ENCODE measurements at places on chromosomes 2 and 18.
A peak's percentile ranks its signal among the peaks of the same experiment; 100 is the strongest.

DNA sequence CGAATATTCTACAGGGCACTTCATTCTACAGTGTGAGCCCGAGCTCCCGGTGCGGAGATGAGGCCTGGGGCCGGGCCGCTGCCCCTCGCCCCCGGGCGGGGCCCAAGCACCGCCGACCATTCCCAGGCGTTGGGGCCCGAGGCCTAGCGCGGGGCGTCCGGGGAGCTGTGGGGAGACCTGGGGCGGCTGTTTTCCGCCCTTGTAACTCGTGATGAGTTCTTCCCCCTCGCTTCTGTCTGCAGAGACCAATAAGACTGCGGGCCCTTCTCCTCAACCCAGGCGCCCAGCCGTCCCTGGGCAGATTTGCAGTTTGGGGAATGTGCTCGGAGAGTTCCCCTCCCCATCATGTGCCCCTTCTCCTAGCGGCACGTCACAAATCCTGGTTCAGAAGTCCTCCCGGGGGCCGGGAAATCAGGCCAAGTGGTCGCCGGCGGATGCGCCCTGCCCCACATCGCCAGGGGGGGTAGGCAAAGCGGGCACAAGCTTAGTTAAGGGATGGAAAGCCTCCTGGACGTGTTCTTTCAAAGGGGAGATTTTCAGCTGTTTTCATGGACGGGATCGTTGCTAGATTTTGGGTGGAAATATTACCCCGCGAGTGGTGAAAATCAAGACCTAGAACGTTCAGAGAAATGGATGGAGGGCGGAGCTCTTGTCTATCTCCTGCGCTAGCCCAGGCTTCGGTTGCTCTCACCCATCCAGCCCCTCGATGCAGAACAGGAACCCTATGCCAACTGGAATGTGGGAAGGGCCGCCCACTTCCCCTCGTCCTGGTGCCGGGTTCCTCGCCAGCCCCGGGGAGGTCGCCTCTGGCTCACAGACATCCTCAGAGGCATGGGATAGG lies 18.8 kb upstream of the HAAO start:
- DNase-seq = peak; percentile 60

DNA sequence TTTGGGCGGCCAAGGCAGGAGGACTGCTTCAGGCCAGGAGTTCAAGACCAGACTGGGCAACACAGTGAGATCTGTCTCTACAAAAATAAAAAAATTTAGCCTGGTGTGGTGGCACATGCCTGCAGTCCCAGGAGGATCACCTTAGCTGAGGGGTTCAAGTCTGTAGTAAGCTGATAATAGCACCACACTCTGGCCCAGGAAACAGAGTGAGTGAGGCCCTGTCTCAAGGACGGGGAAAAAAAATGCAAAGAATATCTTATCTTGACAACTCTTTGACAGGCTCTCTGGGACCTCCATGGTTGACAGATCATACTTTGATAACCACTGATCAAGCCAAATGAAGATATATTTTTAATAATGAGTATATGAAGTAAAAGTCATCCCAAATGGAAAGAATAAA lies 22.7 kb downstream of the USP34 start:
- no peak for DNase-seq

DNA sequence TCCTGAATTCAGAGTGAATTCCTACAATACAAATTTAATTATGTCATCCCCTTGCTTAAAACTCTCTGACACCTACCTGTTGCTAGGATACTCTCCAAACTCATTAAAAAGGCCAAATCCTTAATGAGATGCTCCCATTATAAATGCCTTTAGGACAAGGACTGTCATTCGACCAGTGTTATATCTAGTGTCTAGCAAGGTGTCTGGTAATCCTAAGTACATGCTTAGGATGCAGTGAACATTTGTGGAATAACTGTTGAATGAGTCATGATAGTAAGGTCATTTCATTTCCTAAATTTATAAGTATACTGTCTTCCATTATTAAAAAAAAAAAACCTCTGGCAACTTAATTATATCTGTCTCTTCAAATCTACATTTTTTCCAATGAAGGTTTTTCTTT lies 588.9 kb upstream of the NRXN1 start:
- DNase-seq = no peak

GRCh38 chr2:62292190-62292589 lies 96.3 kb downstream of the B3GNT2 start:
- DNase-seq = no peak

- no peak for DNase-seq
Measured at GRCh38 chr2:37456479-37456878, 112.0 kb downstream of the QPCT start.

DNA sequence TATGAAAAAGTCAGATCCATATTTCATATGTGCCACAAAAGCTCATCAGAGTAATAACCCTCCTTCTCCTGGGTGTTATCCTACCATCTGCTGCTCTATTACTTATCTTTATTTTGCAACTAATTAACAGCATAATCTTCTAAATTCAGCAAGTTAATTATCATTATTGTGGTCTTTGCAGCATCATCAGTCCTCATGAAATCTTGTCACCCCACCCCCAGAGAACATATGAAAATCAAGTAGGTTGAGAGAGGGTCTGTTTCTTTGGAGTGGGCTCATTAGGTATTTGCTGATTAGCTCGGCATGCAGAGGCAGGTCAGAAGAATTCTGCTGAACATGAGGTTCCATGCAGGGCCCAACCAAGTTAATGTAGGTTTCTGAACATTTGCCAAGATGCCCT lies 64.8 kb downstream of the ATF2 start:
- peak; percentile 40 for DNase-seq

GRCh38 chr2:31269087-31269486 lies 35.1 kb downstream of the EHD3 start:
- no peak for DNase-seq

DNA sequence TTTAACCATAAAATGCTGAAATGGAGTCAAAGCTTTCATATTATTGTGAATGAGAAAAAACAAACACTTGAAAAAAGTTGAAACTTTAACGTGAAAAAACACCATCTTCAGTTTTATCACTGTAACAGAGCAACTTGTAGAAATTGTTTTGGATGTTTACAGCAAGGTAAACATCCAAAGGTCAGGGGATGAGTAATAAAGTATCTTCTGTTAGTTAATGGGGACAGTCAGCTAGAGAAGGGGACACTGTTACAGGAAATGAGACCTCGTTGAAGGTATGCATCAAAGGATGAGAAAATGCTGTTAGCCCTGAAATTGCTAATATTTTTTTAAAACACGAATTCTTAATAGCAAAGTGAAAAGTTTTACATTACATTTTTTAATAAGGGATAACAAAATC lies 2.9 kb downstream of the RHBDD1 start:
- DNase-seq = no peak

GRCh38 chr2:121473512-121473911 lies 57.2 kb upstream of the RNU4ATAC start:
- DNase-seq = no peak

DNA sequence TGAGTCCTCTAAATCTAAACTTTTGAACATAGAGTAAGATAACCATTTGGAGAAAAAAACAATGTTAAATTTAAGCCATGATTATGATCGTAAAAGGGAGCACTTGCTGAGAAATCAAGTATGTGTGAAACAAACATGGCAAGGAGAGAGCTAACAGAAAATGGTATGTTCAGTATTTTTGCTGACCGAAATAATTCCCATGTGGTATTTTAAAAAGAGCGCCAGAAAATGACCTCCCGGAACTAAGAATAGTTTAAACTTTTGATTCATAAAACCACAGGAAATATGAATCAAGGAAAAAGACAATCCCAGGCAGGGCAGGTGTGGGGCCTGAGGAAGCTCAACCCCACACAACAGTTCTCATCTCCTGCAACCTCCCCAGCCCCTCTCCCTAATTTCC lies 74.2 kb downstream of the DOCK10 start:
- DNase-seq = no peak

DNA sequence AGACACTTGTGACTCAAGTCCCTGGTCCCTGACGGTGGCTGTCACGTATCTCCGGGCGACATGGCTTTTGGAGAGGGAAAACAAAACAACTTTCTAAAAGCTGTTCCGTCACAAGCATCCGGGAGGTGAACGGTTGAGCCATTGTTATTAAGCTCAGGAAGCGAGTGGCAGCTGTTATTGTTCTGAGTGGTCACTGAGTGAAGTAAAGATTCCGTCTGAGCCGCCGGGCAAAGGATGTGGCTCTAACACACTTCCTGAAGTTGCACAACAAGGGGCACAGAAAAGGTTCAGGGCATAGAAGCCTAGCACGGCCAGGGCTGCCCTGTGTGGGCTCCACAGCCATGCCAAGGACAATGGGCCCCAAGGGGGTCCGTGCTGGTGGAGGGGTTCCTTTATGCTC lies 24.3 kb downstream of the INPP5D start:
- DNase-seq = no peak

- DNase-seq = no peak
Measured at GRCh38 chr18:933082-933481, 28.4 kb downstream of the ADCYAP1 start.

DNA sequence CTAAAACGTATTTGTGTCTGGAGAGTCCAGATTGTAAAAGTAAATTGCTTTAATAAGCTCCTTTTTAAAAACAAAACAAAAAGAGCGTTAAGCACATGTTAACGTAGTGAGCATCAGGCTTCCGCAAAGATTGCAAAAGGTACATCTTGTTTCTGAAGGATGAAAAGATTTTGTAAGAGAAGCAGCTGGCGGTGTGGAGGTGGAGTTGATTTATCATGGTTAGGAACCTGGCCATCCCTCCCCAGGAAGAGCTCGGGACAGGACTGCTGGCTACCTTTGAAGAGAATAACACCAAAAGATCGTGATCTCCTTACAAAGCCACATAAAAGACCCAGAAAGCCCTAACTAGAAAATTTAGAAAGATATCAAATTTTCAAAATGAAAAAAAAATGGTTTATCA lies 132.2 kb downstream of the DNER start:
- DNase-seq = no peak

GRCh38 chr2:154640000-154640399 lies 58.5 kb upstream of the KCNJ3 start:
- DNase-seq = no peak

DNA sequence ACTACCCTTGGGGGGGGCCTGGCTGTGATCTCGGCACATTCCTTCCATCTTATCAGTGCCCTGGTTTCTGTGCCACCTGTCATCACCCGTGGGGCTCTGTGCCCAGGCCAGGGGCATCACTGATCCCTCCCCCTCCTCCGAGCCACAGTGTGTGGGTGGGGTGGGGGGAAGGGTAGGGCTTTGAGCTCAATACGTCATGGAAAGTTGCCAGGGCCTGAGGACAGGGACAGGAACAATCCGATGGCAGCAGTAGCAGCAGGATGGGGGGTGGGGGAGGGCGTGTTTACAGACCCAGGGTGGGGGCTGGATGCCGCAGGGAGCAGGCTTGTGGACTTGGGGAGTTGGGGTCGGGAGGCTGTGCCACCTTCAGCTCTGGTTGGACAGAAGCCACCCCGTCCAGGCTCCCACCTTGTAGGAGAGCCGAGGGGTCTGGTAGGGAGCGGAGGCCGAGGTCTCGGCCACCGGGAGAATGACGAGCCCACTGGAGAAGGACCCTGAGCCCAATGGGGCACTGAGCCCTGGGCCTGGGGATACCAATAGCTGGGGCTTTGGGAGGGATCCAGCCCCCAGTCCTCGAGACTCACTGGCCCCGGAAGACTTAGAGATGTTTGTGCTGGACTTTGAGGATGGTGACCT lies 3.5 kb downstream of the SLC4A3 start:
- DNase-seq = no peak

DNA sequence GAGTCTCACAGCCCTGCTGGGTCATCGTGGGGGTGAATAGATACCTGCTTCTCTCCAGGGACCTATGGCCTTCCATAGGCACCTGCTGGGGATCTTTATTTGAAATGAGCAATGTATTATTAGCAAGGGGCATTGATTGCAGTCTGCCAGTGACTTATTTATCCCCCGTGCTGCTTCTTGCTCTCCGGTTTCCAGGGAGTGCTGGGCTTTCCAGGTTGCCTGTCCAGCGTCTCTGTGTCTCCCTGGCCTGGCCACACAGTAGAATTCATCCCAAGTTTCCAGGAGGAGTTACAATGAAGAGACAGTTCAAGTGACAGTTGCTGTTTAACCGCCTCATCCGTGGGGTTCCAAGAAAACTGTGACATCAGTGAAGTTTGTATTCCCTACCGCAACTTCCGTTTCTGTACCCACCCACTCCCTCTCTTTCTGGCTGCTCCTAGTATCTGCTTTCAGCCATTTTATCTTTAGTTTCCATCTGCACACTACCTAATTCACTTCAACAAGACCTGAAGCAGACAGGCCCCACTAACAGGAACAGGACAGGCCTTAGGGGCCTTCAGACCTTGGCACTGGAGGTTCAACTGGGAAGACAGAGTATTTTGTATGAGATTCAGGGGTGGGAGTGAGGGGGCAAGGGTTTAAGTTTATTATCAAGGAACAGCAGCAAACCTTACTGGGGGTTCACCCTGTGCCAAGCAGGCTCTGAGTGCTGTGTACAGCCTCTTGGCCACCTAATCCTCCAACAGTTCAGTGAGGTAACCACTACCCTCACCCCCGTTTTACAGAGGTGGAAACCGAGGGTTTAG lies 134.8 kb downstream of the PRKCE start:
- DNase-seq = no peak

DNA sequence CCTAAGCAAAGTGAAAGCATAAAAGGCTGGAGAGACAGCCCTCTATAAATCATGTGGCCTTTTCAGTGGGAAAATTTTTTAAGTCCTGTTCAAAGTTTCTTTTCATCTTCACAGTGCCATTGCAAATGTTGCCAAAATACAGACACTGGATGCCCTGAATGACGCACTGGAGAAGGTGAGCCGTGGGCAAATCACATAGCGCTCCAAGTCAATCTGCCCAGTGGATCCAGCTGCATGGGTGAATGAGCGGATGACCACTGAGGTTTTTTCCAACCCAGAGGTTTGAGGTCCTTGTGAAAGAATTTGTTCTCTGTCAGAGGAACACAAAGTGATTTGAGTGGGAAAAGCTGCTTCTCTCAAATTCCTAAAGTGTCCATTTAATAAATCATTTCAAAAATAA lies 11.8 kb downstream of the DAPL1 start:
- no peak for DNase-seq

DNA sequence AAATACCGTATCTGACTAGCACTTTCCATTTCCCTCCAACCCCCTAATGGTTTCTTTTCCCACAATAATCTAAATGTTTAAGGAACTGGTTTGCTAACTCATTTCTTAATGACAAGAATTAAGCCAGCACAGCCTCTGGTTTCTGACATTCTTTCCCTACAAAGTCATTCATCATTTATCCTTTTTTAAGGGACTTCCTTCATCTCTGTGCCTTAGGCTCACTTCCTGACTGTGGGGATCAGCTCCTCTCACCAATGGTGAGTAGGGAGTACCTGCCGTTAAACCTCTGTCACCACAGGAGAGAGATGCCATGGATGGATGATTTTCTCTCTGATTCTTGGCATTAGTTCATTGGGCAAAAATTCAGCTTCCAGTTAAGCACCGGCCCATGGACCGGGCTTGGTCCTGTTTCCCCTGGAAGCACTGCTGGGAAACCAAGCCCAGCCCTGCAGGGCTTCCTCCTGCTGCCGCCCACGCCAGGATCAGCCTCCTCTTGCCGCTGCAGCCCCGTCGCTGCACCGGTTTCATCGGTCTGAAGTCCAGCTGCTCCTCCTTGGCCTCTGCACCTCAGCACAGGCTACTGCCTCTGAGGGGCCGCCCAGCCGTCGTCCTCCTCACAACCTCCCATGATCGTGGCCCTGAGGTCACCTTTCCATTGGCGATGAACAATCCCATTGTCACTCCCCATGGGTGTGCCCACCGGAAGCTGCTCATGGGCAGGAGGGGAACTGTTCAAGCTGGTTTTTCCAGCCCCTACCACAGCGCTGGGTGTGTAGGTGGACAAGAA lies 64.0 kb upstream of the ZNF516 start:
- no peak for DNase-seq
